ENCODE measurements at places on chromosomes 11 and 22.

- DNase-seq: no peak
Measured at GRCh38 chr11:94243571-94244515, 60.5 kb upstream of the IZUMO1R start.

- DNase-seq: no peak
Measured at GRCh38 chr22:45683680-45684079, 12.0 kb downstream of the ATXN10 start.

GRCh38 chr11:88259431-88259830, 78.1 kb downstream of the CTSC start:
- DNase-seq: no peak

DNA sequence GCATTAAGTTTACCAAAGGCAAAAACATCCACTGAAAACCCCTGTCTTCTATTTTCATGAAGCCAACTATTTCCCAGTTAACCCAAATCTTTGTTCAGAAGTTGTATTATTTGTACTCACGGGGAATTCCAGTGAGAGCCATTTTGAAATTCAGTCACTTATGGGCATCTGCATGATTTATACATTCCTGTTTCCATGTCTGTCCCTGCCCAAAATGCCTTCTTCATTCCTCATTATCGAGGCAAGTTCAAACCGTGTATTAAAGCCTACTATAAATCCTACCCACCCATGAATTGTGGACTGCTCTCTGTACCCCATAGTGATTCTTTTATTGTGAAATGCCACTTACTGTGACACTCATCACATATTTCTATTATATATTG, 772.7 kb downstream of the DLG2 start:
- DNase-seq: no peak

- no peak for DNase-seq
Measured at GRCh38 chr11:125452125-125452470, 44.0 kb downstream of the FEZ1 start.

DNA sequence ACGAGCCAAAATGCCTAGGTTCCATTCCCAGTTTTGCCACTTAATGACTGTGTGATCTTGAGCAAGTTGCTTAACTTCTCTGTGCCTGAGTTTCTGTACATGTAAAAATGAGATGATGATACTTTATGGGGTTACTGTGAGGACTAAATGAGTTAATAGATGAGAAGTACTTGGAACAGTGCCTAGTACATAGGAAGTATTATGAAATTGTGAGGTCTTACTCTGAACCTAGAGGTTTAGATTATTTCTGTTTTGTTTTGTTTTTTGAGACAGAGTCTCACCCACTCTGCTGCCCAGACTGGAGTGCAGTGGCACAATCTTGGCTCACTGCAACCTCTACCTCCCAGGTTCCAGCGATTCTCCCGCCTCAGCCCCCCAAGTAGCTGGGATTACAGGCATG, 227.0 kb upstream of the POU2AF2 start:
- no peak for DNase-seq

DNA sequence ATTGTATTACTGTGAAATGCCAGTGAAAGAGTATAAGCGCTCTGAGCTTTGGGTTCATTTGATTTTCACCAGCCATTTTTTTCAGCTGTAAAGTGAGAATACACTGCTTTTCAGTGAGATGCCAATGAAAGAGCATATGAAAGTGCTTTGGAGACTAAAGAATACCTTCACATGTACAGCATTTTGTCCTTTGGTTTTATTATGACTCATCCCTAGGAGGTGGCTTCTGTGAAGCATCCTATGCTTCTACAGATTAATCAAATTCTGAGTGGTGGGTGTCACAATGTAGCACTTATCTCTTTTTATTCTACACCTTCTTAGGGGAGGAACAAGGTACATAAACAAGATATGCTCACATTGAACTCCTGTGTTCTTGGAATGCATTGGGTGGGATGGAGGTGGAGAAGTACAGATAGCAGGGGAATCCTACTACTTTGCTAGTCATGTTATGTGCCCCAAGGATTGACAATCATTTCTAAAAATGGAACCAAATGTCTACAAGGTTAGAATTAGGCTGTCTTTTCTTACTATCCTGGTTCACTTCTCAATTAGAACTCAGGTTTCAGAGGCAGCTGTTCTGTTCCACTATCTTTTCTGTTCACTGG, 18.7 kb downstream of the TRIM44 start:
- DNase-seq: no peak

DNA sequence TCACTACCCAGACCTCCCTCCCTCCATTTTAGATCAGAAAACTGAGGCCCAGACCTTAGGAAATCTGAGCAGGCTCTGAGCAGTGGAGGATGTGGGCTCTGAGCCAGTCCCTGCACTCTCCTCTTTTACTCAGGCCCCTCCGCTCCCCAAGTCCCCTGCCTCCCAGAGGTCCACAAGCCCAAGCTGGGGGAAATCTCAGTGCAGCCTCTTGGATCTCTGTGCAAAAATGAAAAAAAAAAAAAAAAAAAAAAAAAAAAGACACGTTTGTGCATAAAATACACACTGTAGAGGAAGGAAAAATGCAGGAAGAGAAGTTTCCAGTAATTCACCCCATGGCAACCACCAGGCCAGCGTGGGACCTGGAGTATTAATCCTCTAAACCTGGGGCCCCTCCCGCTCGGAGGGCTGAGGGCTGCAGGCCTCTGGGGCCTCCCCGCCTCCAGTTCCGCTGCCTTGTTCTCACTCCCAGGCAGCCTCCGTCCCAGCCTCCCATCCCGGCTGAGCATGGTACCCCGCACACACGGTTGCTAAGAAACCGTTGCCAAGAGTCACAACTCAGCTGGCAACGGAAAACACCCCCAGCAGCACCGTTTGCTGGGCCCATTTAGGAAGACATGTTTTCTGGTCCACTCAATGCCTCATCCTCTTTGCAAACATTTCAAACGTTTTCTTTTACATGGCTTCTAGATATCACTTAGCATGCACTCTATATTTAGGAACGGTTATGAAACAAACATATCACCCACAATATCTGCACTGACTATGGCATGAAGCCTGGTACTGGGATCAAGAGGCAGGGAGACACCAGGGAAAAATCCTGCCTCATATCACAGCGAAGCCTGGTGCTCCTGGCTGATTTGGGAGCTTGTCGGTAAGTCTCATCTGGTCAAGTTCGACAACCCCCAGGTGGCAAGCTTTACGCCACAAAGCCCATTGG, 227.5 kb downstream of the CTTN start:
- DNase-seq: no peak

- no peak for DNase-seq
Measured at GRCh38 chr22:19199479-19199878, 20.9 kb upstream of the SLC25A1 start.

GRCh38 chr11:73326929-73327811, 19.1 kb downstream of the ARHGEF17 start:
- no peak for DNase-seq

- DNase-seq: no peak
Measured at GRCh38 chr11:124085997-124086846, 29.0 kb upstream of the VWA5A start.

- no peak for DNase-seq
Measured at GRCh38 chr11:69333879-69334278, 39.9 kb downstream of the MYEOV start.

DNA sequence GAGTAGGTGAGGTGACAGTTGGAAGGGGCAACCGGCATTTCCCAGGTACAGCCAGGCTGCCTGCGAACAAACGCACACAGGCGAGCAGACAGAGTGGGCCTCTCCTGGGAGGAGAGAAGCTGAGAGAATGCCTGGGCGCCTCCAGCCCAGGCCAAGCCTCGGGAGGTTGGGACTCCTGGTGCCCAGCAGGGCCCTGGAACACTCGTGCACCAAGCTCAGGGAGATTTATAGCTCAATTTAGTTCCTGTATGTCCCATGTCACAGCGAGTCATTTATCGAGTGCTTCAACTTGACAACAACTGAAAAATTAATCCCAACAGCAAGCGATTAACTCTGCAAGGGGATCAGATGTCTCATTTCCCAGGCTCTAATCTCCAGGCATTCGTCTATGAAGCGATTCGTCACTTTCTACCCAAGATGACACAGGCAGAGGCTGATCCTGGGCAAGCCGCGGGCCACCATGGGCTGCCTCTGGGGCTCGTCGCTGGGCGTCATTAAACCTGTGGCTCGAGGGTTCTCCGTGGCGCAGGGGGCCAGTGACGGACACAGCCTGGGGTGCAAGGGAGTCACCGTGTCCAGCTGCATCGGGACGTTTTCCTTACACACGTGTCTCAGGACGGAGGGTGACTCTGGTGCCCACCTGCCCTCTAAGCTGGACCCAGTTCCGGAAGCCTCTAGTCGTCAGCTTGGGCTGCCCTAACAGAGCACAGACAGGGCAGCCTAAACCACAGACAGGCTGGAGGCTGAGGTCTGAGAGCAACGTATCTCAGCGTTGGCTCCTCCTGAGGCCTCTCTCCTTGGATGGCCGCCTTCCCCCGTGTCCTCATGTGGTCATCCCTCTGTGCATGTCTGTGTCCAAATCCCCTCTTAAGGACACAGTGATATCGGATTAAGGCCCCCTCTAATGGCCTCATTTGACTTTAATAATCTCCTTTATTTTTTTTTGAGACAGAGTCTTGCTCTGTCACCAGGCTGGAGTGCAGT, 154.1 kb downstream of the CTTN start:
- no peak for DNase-seq

DNA sequence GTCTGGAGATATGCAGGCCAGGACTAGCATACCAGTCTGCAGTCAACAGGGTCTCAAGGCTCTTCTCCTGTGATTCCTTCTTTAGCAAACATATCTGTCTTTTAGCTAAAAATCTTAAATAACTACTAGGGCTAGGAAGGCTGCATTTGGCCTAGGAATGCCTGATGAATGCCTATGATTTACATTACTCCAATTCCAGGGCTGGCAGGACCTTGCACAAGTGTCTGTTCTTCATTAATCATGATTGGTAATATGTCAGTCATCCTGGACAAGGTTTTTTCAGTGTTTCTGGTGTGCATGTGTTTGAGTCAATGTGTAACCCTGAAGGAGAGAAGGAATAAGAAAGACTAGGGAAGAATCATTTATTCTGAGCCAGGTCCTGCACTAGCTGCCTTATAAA, 280.5 kb upstream of the NARS2 start:
- no peak for DNase-seq

GRCh38 chr11:45900916-45901617, 6.0 kb downstream of the FREY1 start:
- no peak for DNase-seq

GRCh38 chr11:71530602-71531001, 3.5 kb downstream of the KRTAP5-7 start:
- DNase-seq: no peak

DNA sequence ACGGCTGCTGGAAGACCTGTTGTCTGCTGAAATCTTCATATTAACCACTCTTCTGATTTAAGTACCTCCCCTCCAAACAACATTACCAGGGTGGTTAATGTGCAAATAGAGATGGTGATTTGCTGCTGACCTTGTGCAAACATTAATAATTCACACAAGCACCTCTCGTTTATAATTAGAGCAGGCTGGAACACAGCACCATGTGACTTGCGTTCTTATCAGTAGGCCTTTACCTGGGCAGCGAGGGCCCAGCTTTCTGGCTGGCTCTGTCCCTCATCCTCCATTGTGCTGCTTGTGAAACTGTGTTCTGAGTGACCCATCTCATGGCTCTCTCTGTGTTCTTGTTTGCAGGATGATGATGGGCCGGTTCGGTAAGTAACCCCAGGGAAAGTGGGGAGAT, 41.0 kb upstream of the PARVG start:
- DNase-seq: no peak

GRCh38 chr11:128621601-128622501, 34.5 kb upstream of the ETS1 start:
- no peak for DNase-seq

GRCh38 chr11:8907116-8907515, 3.9 kb upstream of the AKIP1 start:
- DNase-seq: no peak

DNA sequence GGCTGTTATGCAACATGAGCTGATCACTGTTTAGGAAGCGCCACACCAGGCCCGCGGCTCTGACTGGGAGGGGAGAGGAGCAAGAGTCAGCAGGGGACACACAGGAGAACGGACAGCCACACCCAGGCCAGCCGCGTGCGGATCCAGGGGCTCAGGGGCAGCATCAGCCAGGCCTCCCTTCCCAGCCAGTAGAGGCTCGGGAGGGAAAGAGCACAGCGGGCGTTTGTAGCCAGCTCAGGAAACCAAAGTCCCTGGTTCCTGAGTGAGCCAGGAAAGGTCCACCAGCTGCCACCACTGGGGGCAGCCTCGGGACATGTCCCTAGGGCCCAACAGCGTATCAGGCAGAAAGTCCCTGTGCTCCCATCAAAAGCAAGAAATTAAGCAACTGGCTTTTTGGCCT, 71.8 kb upstream of the PITPNB start:
- DNase-seq: peak; percentile 63

DNA sequence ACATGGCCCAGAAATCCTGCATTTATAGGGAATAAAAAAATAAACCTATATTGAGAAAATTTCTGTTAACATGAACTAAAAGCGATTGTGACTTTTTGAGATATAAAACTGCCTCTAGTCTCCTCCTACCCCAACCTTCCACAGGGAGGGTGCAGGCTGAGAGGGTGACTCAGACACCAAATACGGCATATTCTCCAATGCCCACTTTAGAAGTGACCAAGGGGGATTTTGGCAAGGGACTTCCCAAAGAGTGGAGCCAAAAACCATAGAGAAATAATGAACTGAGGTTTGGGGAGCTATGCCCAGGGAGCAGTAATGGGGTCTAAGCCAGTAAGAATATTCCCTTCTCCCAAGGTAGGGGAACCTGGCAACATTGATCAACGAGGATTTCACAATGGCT, 124.9 kb upstream of the ZC3H12C start:
- no peak for DNase-seq
